ENCODE measurements at places on chromosomes 12 and 14.

DNA sequence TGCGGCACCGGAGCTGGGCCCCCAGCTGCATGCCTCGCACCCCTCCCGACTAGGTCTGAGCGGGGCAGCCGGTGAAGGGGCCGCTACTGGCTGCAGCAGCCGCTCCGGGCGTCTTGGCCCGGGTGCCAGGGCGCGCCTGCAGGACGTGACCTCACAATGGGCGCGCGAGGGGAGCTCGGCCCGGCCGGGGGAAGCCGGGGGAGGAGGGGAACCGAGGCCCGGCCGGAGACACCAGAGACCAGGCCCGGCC, 353 bp downstream of the BAG5 start:
- DNase-seq = no peak

GRCh38 chr14:89303456-89304435, 113.3 kb downstream of the FOXN3 start:
- no peak for DNase-seq

DNA sequence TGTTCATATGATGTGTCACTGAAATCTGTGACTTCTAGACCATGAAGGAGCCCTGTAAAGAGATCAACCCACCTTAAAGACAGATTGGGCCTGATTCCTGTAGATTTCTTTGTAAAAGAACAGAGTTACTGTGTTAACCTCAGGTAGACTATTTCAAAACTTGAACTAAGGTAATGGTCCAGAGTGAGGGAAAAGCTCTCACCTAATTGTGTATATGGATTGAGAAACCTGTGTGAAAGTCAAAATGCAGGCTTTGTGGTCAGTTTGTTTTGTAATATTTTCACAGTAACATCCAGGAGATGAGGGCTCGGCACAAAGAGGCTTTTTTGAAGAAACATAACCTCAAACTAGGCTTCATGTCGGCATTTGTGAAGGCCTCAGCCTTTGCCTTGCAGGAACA, 16.4 kb downstream of the DLST start:
- no peak for DNase-seq

DNA sequence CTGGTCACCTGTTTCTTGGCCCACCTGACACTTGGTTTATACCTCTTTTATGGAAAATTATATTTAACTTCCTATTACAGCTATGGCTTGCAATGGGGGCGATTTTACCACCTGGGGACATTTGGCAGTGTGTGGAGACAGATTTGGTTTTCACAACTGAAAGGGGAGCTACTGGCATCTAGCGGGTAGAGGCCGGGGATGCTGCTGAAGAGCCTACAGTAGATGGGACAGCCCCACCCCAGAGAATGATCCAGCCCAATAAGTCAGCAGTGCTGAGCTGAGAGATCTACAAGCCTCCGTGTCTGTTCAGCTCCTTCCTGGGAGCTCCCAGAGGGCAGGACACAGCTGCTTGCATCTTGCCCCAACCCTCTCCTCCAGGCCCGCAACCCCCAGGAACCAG, 302.8 kb downstream of the CACNA1C start:
- no peak for DNase-seq

DNA sequence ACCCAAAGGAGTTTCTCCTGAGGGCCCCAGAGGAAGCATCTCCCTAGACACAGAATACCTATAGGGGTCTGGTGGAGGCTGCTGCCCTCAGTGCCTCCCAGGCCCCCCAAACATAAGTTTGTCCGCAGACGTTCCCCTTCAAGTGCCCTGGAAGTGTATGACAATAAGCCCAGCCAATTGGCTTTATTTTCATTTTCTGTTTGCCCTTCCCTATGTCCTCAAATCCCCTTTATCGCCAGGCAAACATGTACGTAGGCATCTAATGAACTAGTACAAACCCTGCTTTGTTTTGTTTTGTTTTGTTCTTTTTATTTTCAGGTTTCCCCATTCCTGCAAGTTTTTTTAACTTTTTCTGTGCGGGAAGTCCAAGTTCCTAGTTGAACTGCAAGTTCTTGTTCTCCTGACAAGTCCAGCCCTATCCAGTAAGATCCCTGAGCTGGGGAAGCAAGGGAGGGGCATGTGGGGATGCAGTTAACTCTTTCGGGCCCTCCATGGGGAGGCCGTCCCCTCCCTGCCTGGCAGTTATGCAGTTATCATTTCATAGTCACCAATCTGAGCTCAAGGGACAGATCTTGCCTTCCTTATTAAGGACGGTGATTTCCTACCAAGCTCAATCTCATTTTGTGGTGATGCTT, 141.9 kb downstream of the KCNA5 start:
- DNase-seq = no peak

DNA sequence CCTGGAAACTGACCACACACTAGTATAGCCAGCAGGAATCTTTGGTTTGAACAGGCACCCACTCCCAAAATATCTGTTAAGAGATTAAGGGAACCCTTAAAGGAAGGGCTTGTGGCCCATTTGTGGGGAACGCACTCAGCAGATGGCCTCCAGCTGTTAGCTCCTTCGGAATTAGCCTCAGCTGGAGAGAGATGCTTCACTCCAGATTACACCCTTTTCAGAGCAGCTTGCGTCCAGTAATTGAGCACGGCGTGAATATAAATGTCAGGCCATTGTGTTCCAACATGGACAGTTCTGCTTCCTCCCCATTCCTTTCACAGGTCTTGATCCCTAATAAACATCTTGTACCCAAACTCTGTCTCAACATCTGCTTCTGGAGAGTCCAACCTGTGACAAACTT, 397.8 kb downstream of the SEC23A start:
- DNase-seq = no peak

GRCh38 chr12:70605976-70606375, 31.3 kb downstream of the PTPRB start:
- DNase-seq = no peak

GRCh38 chr12:94954029-94954685, 49.3 kb downstream of the NDUFA12 start:
- DNase-seq = no peak

DNA sequence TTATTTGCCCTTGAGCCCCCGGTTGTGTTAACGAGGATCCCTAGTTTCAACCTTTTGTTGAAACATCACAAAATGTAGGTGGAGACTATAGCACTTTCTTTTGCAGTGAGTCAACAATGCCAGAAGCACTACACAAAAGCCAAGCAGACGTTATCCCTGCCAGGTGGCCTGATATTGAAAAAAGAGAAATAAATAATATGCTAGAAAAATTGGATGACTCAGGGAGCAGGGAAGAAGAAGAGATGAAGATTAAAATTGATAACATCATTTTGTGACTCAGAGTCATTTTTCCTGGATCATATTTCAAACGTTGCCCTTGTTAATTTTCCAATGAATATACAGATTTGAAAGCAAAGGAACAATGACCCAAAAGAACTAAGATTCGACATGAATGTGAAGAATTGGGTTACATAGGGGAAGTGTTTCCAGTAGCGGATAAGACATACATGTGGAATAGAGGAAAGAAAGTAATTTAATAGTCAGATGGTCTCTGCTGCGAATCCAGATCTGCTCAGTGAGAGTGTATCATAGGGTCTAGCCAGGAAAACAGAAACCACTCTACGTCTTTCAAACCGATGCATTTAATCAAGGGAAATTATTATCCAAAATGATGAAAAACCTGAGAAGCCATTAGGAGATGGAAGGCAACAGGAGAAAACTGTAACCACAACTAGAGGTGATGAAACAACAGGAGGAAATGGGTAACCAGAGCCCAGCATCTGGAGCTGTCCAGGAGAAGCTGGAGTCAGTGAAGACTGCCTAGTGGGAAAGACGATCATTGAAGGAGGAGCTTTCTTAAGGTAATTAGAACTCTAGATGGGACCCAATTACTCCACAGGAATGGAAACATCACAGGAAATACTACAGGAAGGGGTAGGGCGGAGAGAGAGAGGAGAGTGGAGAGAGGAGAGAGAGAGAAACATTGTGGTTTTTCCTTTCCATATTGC, 57.9 kb downstream of the RERG start:
- DNase-seq = no peak

- no peak for DNase-seq
These were observed 4.0 kb downstream of the JDP2 start for GRCh38 chr14:75431827-75432226.

- no peak for DNase-seq
These were observed 10.3 kb upstream of the ZNF740 start for GRCh38 chr12:53170215-53170614.

- peak; percentile 8 for DNase-seq
These were observed 2.8 kb downstream of the TNS2 start for GRCh38 chr12:53052419-53053217.

DNA sequence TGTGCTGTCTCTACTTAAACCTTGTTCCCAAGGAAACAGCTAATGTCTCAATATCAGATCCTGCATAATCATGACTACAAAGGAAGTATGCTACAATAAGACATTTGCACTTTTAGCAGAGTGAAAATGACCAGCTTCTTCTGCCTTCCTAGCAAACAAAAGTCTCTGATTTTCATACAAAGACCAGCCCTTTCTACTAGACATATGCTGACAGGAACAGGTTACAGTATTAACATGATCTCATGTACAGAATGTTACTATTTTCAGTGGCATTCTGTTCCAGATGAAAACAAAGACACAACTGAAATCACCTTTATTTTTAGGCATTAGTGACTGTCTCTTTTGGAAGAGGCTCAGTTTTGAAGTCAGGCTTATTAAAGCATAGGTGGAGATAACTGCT, 228.6 kb downstream of the MED13L start:
- DNase-seq = no peak

DNA sequence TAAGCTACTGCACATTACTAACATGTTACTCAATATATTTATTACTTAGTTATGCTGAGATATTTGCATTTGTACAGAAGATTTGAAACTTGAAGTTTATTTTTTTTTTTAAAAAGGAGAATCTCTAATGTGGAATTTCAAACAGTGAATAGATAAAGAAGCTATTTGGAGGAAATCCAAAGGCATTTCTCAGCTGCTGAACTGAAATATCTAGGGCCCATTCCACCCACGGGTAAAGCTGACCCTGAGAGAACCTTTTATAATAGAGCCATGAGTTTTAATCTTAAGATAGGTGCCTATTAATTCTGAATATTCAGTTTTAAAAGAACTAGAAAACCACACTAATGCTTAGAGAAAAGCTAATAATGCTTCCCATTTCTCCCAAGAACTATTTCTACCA, 225.4 kb upstream of the CAND1 start:
- no peak for DNase-seq
